T-cell (primary cell): ENCODE measurements at places on chromosomes 4 and X.
A peak's percentile ranks its signal among the peaks of the same experiment; 100 is the strongest.

- DNase-seq: no peak
Observed at GRCh38 chrX:3994315-3994714, 280.9 kb upstream of the PRKX start.

- no peak for DNase-seq
Observed at GRCh38 chrX:44003975-44004374, 30.8 kb upstream of the NDP start.

- no peak for DNase-seq
Observed at GRCh38 chr4:144374065-144374464, 233.5 kb upstream of the GYPA start.

- no peak for DNase-seq
Observed at GRCh38 chr4:186957952-186958555, 234.4 kb upstream of the FAT1 start.

GRCh38 chr4:86717651-86718050 is 123.5 kb downstream of the PTPN13 start:
- no peak for DNase-seq

- no peak for DNase-seq
Observed at GRCh38 chr4:145895056-145895455, 43.6 kb downstream of the ZNF827 start.

- DNase-seq: no peak
Observed at GRCh38 chr4:176788248-176788647, 4.5 kb downstream of the VEGFC start.

DNA sequence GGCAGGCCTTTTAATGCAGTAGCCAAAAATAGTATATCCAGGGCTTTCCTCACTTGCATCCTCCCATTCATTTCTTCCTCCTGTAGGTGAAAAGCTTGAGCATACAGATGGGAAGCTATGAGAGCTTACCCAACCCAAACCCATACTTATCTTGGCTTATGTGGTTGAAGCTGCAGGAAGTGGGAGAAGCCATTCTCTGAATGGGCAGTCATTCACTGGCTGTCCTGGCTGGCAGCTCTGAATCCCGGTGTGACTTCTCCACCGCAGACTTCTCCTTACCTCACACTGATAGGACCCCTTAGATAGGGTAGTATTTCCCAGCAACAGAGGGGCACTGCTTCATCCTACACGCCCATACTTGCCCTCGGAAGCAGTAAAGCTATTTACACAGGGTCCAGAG is 125.4 kb downstream of the AMMECR1 start:
- DNase-seq: no peak

DNA sequence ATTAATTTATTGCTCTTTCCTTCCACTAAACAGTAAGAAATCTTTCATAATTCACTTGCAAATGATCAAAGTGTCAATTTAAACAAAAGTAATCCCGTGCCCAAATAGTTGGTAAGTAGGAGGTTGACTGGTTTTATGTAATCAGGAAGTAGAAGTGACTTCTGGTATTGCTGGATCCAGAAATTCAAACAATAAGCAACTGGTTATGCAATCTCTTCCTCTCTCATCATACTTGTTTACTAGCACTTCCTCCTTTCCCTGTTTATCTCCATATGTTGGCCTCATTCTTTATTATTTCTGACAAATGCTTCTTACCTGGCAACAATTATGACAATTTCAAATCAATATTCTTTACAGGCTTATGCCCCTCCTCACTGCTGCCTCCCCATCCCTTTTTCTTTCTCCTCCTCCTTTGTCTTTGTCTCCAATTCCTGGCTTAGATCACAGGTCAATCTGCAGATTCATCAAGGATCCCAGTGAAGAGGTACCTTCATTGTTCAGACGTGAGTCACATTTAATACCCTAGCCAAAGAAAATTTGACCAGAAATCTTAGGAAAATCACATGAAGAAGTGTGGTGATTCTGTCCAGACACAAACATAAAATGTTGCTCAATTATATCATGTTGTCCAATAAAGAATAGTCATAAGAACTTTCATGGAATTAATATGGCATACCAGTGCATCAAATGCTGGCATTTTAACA is 323.2 kb upstream of the PCDH7 start:
- no peak for DNase-seq

DNA sequence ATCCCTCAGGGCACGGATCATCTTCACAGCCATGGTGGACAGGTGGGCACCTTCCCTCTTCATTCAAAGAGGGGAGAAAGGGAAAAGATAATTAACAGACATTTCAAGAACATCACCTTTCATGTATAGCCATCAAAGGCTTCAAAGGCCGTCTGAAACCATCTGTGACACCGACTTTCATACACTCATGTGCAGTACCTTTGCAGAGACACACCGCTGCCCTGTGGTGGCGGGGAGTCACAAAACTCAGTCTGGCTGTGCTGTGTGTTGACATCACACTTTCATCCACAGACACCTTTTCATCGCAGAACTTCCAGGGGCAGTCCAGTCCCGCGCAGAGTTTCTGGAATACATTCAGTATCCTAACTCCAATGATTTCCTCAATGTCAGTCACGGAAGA is 47.6 kb upstream of the MTNR1A start:
- no peak for DNase-seq

DNA sequence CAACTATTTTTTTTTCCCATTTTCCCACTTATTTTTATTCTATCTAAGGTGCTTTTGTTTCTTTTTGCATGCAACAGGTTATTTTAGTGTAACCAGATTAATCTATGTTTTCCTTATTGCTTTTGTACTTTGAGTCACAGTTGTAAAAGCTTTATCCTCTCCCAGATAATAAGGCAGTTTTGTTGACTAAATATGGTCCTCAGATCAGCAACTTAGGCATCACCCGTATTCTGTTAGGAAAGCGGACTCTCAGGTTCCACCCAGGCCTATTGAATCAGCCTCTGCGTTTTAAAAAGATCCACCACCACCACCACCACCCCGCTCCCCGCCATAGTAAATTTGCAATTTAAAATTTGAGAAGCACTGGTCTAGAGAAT is 58.6 kb upstream of the USP9X start:
- no peak for DNase-seq

- DNase-seq: no peak
Observed at GRCh38 chr4:180539284-180539683, 1703.9 kb upstream of the TENM3 start.

DNA sequence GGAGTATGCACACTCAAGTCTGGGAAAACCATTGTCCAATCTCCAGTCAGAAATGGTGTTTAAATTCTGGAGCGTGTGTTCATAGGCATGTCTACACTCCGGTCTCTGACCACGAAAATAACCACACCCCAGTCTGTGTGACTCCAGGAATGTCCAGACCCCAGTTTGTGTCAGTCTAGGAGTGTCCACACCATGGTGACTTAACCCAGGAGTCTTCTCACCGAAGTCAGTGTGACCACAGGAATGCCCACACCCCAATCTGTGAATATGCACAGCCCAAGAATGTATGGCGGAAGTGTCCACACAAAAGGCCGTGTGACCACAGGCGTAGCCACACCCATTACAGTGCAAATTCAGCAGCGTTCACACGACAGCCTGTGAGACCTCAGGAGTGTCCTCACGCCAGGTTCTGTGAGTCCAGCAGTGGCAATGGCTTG is 11.4 kb downstream of the FTSJ1 start:
- no peak for DNase-seq

- no peak for DNase-seq
Observed at GRCh38 chr4:182369211-182369610, 126.0 kb downstream of the TENM3 start.

- no peak for DNase-seq
Observed at GRCh38 chr4:87313756-87314155, 8.9 kb downstream of the HSD17B13 start.

- no peak for DNase-seq
Observed at GRCh38 chr4:119672086-119672485, 43.5 kb upstream of the PDE5A start.

DNA sequence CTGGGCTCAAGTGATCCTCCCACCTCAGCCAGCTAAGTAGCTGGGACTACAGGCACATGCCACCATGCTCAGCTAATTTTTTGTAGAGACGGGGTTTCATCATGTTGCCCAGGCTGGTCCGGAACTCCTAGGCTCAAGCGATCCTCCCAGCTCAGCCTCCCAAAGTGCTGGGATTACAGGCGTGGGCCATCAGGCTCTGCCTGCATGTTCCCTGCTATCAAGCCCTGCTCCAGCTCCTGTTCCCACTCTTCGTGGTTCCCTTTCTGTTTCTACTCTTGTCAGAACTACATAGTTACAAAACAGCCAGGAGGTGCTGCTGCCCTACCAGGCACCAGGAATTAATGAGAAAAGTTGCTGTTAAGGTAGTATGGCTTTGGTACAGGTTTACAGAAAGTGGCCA is 8.7 kb downstream of the TIMP1 start:
- no peak for DNase-seq

GRCh38 chr4:160495356-160495755 is 1392.5 kb downstream of the RAPGEF2 start:
- DNase-seq: no peak

DNA sequence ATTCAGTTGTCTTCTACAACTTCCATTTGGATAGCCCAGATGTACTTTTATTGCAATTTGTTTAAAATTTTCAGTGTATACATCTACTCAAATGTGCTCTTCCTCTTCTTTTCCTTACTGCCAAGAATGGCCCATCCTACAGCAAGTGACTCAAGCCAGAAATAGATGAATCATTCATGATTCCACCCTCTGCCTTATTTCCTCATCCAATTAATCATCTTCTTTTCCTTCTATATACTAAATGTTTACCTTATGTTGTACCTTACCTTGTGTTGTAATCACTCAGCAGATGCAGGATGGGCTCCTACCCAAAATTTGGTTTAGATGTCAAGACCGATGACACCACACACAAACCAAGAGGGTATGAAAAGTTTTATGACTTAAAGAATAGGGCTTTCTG is 437.8 kb downstream of the GRXCR1 start:
- no peak for DNase-seq

DNA sequence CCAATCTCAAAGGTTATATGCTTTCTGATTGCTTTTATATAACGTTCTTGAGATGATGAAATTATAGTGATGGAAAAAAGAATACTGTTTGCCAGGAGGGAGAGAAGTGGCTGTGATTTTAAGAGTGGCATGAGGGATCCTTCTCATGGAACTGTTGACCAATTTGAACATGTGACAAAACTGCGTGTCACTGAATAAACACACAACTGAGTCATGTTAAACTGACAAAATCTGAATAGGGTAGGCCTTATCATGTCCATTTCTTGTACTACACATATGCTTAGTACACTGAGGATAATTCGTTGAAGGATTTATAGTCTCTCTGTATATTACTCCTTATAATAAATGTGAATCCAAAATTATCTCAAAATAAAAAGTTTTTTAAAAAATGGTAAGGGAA is 22.2 kb upstream of the HSPA4L start:
- DNase-seq: no peak

DNA sequence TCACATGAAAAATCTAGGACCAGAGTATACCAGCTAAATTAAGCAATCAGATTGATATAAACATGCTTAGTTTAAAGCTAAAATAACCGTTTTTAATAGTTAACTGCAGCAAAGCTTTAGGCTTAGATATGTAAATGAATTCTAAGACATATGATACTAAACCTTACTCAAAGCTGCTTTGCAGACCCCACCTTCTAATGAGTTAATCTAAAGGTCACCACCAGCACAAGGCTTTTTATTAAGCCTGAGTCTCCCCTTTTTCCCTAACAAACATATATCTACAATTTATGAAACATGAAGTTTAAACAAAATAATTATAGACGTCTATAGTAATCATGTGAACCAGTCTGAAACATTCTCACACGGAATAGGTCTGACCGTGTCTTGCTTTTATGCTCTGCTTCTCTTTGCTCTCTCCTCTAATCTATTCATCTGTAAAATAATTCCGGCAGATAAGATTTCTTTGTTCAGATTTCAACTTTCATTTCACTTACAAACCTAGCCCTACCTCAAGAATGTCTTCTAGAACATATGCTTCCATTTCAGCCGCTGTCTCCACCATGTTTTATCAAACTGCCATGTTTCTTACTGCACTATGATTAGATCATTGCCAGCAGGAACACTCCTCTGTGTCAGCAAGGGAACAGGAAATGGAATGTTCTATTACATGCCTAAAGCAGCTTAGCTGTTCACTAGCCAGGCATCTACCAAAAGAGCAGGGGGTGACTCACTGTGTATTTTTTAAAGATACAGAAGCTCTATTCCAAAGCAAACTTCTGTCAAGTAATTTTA is 35.9 kb downstream of the ANKRD17 start:
- peak; percentile 55 for DNase-seq

DNA sequence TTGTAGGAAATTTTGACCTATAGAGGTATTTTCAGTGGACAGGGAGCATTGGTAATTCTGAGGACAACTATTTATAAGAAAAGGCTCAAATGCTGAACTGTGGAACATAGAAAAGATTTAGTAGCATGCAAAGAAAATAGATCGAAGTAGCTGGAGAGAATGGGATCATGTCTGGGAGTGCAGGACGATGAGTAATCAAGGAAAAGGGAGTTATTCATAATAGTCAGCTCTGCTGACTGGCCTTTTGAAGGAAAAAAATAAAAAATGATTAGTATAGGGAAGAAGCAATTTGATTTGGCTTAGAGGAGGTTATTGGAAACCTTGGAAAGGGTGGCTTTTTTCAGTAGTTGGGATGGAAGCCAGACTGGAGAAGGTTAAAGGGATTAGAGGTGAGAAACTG is 22.9 kb upstream of the ANK2 start:
- no peak for DNase-seq

- DNase-seq: no peak
Observed at GRCh38 chr4:23774909-23775308, 114.9 kb downstream of the PPARGC1A start.

DNA sequence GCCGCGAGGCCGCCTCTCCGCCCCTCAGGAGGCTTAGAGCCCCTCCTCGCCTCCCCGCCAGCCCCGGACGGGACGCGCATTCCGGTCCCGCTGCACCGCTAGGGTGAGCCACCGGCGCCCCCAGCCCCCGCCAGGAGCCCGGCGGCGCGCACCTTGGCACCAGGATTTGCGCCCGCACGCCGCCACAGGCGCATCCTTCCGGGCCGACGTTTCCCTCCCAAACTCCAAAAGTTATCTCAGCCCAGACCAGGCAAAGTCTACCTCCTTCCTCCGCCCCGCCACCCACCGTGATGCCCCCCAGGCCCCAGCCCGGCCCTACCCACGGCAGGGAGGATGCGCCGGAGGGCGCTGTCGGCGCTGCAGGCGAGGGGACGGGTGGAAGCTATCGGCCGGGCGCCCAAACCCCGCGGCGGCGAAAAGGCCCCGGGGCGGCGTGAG is 538 bp downstream of the SCML2 start:
- DNase-seq: peak; percentile 0
